ENCODE measurements at places on chromosomes 3 and 15.

DNA sequence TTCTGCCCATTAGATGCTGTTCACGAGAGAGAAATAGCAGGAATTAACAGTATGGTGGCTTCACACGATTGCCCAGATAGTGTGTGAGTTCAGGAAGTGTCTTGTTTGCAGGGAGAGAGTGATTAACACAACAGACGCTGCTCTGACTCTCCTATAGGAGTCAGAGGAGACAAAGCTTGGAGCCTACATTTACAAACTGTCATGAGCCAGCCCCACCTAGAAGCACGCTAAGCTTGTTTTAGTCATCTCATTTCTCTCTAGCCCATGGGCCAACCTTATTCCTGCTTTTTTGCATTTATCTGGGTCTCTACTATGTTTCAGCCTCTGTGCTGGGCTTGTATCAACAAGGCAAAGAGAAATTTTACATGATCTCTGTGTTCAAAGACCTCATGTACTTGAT, 128.3 kb upstream of the BFSP2 start:
- no peak for DNase-seq

DNA sequence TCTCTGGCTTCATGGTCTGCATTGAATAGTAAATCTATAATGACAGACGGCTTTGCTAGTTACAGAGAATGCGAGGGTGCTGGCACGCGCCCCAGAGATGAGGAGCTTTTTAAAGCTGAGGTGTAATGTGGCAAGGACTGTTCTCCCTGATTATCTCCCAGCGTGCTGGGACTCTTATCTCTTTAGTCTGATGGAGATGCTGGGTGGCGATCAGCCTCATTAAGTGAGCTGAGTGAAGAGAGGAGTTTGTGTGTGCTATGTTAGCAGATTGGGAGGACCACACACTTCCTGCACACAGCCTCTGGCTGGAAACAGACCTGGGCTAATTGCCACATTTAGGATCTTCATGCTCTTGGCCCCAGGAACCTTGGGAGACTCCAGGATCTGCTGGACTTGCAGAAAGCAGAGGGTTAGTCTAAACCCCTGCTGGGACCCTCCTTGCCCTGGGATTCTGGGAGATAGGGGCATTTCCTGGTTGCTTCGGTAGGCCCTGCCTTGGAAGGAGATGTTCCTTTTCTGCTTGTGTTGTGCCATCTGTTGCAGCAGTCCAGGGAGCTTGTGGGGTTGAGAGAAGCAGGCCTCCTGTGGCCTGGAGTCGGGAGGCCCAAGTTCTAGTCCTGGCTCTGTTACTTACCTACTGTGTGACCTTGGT, 15.0 kb downstream of the PDIA5 start:
- DNase-seq = no peak

DNA sequence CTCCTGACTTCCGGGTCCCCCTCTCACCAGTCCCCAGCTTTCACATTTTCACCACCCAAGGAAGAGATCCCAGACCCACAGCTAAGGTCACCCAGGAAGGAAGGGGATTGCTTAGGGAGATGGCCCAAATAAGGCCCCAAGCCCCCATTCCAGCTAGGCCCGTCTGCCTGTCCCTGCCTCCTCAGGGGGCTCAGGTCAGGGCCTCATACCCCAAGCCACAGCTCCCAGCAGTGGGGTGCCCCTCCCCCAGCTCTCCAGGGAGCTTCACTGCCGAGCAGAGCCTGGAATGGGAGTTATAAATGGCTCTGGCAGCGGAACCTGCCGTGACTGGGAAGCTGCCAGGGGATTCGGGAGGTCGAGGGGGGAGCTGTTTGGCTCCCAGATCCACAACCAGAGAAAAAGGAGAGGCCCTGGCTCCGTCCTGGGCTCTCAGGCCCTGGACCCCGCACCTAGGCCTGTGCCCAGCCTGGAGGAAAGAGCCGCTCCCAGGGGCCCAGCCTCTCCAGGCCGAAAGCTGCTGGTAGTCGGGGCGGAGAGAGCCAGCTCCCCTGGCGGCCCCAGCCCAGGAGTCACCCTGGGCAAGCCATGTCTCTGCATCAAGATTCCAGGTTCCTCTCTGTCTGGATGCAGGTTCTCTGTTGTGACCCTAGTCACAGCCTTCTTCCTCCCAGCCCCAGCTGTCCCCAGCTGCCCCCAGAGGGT, 550 bp downstream of the CCDC9B start:
- no peak for DNase-seq

- DNase-seq = no peak
Observed at GRCh38 chr3:187902041-187902471, 156.8 kb upstream of the BCL6 start.

- no peak for DNase-seq
Observed at GRCh38 chr3:106750092-106750491, 627.1 kb upstream of the CCDC54 start.

GRCh38 chr3:51588724-51589123, 50.2 kb downstream of the RAD54L2 start:
- no peak for DNase-seq

- DNase-seq = peak; percentile 4
Observed at GRCh38 chr3:155334914-155335723, 41.6 kb upstream of the STRIT1 start.

- no peak for DNase-seq
Observed at GRCh38 chr3:198112031-198112430, 152.0 kb downstream of the LMLN start.

GRCh38 chr3:119669906-119670570, 7.2 kb downstream of the COX17 start:
- DNase-seq = no peak

DNA sequence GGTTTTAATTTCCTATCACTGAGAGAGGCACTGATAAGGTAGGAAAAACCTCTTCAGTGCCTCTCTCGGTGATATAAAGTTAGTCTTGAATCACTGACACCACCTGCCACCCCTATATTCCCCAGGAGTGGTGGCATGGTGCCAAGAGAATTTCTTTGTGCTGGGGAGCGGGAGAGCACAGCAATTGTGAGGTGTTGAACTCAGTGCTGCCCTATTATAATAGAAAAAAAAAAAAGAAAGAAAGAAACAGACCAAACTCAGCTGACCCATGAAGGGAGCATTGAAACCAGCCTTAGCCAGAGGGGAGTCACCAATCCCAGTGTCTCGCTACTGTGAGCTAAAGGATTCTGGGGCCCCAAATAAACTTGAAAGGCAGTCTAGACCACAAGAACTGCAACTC, 201.4 kb upstream of the STT3B start:
- DNase-seq = no peak

DNA sequence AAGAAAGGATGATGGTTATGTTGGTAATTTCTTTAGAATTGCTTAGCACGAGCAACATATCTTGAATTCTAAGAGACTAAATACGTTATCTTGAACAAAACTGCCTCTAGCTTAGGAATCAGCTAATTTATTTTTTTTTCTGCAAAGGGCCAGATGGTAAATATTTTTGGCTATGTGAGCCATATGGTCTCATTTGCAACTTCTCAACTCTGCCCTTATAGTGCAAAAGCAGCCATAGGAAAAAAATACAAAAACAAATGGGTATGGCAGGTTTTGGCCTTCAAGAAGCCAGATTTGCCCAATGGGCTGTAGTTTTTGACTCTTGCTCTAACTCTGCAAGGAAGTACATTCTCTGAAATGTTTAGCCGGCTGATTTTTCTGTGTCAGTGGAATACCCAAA, 11.9 kb downstream of the OXSM start:
- no peak for DNase-seq

- DNase-seq = no peak
Observed at GRCh38 chr3:32431481-32431880, 39.8 kb downstream of the CMTM7 start.

- DNase-seq = no peak
Observed at GRCh38 chr3:14823910-14824629, 5.3 kb downstream of the FGD5 start.

- no peak for DNase-seq
Observed at GRCh38 chr15:41490355-41490754, 3.3 kb upstream of the ITPKA start.

DNA sequence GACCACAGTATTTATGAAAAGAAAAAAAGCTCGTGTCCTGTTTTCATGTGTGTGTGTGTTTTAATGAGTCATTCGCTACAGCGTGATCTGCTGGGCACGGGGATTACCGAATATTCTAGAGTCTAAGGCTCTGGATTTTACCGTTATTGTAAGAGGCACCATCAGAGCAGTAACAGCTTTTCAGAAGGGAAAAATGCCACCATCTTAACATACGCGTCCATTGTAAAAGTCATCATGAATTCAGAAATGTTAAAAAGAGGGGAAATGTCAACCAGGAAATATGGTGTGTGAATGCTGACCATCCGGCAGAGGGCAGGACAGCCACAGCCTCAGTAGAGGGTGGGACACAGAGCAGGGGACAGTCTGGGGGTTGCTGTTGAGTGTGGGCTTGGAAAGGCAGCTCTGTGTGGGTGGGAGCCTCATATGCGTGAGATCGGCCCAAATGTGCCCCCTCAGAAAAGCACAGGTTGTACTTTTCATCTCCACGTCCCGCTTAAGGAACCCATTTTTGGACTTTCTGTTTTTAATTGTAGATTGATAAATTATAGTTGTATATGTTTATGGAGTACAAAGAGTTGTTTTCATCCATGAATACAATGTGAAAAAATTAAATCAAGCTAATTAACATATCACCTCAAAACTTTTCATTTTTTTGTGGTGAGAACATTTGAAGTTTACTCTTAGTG, 69.6 kb downstream of the ASB7 start:
- DNase-seq = no peak

- DNase-seq = no peak
Observed at GRCh38 chr3:11991751-11992150, 12.4 kb upstream of the SYN2 start.

Data from GM12891 (cell line).